ENCODE measurements at places on chromosomes 12 and 14.

DNA sequence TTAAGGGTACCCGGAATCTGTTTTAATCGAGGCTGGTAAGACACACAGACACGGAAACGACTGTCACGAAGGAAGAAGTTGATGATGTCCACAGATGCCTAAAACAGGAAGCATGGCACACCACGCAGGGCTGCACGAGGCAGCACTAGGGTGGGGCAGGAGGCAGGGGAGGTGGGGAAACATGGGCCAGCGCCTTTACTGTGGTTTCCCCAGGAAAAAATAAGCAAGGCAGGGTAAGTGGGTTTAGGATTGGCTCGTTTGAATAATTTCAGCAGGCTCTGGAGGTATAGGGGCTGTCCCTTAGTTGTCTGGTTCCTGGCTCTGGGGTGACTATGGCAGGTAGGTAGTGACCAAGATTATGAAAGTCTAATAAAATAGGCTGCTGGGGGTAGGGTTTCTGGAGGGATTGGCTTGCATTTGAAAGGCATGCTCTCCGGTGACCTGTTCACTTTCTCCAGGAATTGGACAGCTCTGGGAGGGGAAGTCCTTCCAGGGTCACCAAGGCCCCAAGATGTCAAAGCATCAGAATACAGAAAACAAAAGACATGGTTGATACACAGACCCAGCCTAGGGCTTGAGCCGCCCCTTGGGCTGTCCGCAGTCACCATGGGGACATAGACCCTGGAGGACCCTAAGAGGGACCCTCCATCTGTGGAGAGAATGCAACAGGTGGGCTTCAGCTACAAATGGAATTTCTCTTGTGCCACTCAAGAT, 35.3 kb downstream of the MAP1LC3B2 start:
- DNase-seq, result peak; percentile 89

- no peak for DNase-seq
These were observed 81.2 kb upstream of the ATF7IP start for GRCh38 chr12:14284184-14284722.

- DNase-seq, result no peak
These were observed 11.7 kb downstream of the TNFAIP2 start for GRCh38 chr14:103134919-103135318.

DNA sequence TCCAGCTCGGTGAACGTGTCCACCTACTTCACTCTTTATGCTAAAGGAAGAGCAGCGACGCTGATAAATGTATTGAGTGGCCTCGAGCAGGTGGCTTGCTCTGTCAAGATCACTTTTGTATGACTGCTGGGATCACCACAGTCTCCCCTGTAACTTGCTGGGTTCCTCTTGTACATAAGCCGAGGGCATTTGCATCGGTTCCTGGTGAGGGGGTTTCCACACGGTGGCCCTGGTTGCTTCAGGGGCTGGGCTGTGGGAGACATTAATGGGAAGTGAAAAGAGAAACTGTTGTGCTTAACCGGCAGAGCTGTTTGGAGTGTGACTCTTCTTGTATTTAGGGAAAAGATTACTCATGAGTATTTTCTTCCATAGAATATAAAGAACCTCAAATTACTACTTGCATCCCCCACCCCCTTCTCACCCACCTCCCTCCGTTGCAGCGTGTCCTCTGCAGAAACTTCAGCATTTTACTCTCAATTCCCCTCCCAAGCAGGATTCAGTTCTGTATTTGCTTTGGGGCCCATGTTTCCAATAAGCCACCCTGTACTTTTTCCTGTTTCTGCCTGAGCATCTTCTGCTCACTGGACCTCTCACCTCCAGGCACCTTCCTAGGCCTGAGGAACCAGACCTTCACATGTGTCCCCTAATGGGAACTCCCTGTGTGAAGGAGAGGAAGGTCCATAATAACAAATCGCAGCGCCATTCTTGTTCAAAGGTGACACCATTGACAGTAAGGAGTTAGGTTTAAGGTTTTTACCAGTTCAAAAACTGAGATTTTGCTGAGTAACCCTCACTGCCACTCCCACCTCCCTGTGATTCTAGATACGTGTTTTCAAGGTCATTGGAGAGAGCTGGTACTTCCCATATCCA, 187.0 kb downstream of the ETV6 start:
- no peak for DNase-seq

DNA sequence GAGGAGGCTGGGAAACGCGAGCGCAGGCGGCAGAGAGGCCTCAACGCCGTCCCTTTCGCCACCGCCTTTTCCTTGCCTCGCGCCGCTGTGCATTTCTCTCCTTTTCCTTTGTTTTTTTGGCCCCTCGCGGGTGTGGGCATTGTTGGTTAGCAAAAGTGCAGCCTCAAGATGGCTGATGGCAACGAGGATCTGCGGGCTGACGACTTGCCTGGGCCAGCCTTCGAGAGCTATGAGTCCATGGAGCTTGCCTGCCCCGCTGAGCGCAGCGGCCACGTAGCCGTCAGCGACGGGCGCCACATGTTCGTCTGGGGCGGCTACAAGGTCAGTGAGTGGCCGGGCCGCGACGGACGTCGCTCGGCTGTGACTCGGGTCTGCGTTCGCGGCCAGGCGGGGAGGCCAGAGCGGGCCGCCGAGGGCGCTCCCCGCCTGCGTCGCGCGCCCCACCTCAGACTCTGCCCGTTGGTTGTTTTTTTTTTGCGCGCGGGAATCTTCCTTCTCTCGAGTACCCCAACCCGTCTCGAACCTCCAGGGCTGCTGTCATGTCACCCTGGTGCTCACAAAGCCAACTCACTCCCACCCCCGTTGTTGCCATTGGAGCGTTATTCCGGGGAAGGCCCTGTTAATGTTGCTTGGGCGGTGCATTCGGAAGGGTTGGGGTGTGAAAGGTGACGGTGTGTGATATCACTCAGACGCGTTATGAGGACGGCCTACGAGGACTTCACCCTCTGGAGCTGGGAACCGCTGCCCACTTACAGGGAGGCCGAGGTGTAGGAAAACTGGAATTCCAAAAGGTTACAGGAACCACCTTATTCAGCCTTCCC, 558 bp downstream of the KLHDC2 start:
- DNase-seq, result peak; percentile 41

DNA sequence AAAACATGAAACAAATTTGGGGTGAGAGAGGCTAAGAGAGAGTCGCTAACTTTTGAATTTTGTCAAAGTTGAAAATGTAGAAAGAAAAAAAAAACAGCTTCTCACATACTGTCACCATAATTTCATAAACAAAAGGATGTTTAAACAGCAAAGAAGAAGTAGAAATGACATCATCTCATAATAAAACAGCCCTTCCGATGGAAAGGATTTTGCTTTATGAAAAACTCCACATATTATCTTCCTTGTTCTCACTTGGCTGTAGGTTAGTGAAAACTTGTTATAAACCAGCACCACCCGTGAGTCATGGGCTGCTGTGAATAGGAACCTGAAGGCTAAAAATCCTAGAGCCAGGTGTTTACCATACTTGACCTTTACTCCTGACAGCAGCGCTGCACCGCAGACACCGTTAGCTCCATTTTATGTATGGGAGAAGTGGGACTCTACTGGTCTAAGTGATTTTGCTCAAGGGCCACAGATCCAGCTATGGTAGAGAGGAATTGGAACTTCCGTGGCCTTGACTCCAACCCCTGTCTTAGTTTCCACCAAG, 63.0 kb upstream of the VRK1 start:
- DNase-seq, result no peak

- no peak for DNase-seq
These were observed 36.3 kb downstream of the SDR9C7 start for GRCh38 chr12:56897844-56898361.

- DNase-seq, result no peak
These were observed 11.1 kb downstream of the GALNT16 start for GRCh38 chr14:69270795-69271708.

GRCh38 chr14:72605921-72606220, 288.0 kb downstream of the DPF3 start:
- no peak for DNase-seq

GRCh38 chr12:2323532-2324255, 270.9 kb downstream of the CACNA1C start:
- no peak for DNase-seq

- no peak for DNase-seq
These were observed 128.8 kb upstream of the DYRK2 start for GRCh38 chr12:67519484-67520433.

- no peak for DNase-seq
These were observed 83.3 kb upstream of the SLC38A4 start for GRCh38 chr12:46908936-46909635.

DNA sequence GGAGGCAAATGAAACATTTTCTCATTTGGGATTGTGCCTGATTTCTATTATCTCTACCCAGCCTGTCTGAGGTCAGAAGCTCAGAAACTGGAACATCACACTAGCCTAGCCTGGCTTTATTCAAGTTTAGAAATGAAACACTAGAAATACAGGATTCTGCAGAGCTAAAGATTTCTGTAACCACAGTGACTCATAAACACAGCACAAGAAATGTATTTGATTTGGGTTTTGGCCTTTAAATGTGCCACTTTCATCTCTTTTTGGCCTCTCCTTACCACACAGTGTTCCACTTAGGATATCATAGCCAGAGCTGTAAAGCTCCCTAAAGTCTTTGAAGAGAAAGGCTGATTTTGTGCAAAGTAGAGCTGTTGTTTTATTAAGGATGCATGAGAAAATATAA, 307.5 kb downstream of the EMP1 start:
- DNase-seq, result no peak

DNA sequence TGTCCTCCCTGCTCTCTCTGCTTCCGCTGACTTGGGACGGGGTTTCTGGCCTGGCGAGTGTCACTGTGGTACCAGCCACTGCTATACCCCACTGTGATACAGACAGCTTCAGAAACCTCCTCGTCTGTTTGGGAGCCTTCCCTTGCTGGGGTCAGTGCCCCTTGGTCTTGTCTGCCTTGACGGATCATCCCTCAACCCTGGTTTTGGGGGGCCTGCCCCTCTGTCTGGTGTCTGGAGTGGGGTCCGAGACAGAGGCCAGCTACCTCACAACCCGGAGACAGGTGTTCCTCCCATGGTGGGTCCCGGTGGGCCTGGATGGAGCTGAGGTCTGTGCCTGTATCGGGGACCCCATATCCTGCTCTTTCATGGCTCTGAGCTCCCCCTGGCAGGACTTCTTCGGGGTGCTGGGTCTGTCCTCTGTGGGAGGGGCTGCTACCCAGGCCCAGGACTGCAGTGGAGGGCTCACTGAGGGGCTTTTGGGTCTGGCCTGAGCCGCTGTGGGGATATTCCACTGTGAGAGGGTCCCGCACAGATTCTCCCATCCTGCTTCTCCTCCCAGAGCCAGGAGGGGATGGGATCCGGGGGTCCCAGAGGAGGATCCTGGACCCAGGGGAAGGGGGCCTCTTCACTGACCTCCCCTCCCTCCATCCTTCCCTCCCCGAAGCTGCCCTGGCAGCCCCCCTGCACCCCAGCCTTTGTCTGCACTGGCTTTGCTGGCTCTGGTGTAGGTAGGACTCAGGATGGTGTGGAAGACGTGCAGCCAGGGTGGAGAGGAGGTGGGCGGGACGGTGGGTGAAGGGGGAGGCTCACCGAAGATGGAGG, 365.5 kb downstream of the TMEM121 start:
- DNase-seq, result no peak

DNA sequence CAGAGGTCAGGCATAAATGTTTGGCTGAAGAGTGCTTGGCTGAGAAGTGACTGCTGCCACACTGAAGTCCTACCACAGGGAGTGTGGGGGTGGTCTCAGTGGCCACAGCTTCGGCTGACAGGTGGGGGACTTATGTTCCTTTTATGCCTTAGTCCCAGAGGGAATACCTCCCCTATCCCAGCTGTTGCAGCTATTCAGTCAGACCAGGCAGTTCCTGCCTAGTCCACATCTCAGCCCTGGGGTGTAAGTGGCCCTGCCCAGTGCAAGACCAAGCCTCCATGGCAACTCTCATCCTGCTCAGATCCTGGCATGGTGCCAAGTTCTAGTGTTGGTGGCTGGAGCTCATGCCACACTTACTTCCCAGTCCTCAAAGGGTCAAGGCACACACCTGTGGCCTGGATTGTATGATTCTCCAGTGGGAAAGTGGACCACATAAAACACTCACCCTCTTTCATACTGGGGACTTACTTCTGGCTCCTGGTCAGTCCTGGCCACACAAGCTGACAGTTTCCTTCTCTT, 161.3 kb upstream of the CAND1 start:
- DNase-seq, result no peak
